Lung (tissue), 17 donors: ENCODE measurements at places on chromosomes 6 and 20.

GRCh38 chr6:157684620-157685299 is 138.3 kb upstream of the SNX9 start:
- peaks cover 28% of the 10 kb centered on the region for H3K4me1 ChIP-seq
- H3K27ac ChIP-seq: no peak overlapping the region
- no peak for DNase-seq
- H3K4me3 ChIP-seq: no peak overlapping the region

- no peak overlapping the region for H3K27ac ChIP-seq
- H3K36me3 ChIP-seq: no peaks in the 10 kb centered on the region
- DNase-seq: no peak
- no peaks in the 10 kb centered on the region for H3K4me1 ChIP-seq
Measured at GRCh38 chr6:147769496-147770087, 261.1 kb downstream of the SAMD5 start.

- no peaks in the 10 kb centered on the region for H3K4me1 ChIP-seq
- peak; percentile 83 for DNase-seq
- H3K27ac ChIP-seq: no peak overlapping the region
- no peaks in the 10 kb centered on the region for H3K36me3 ChIP-seq
- H3K27me3 ChIP-seq: no peaks in the 10 kb centered on the region
- H3K4me3 ChIP-seq: no peak overlapping the region
Measured at GRCh38 chr6:33344701-33345697, 27.5 kb upstream of the ZBTB22 start.

GRCh38 chr20:59411589-59411988 is 111.2 kb downstream of the EDN3 start:
- H3K4me1 ChIP-seq: peaks cover 1% of the 10 kb centered on the region
- H3K36me3 ChIP-seq: no peaks in the 10 kb centered on the region
- no peaks in the 10 kb centered on the region for H3K27me3 ChIP-seq
- H3K27ac ChIP-seq: no peak overlapping the region

DNA sequence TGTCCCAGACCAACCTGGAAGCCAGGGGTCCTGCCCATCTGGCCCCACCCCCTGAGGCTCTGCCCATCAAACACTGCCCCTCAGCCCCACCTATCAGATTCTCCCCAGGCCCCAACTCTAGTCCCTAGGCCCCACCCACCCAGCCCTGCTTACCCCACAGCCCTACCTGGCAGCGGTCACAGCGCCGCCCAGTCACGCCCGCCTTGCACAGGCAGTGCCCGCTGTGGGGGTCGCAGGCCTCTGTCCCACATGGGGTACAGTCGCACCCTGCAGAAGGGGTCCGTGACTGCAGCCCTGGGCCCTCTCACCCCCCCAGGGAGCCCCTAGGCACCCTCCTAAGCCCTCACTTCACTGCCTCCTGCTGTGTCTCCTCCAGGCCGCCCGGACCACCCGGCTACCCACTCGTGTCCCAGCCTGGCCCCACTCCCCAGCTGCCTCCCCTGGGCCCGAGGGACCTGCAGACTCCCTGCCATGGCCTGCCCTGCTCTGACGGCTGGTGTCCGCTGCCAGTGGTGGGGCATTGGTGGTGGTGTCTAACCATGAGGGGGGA is 19.8 kb downstream of the ADRM1 start:
- H3K36me3 ChIP-seq: no peaks in the 10 kb centered on the region
- H3K4me1 ChIP-seq: no peaks in the 10 kb centered on the region
- no peak overlapping the region for H3K4me3 ChIP-seq
- no peaks in the 10 kb centered on the region for H3K27me3 ChIP-seq

GRCh38 chr6:145257704-145258103 is 477.6 kb downstream of the EPM2A start:
- no peak overlapping the region for H3K4me3 ChIP-seq
- H3K27ac ChIP-seq: no peak overlapping the region
- no peaks in the 10 kb centered on the region for H3K4me1 ChIP-seq
- DNase-seq: no peak
- no peaks in the 10 kb centered on the region for H3K36me3 ChIP-seq

GRCh38 chr6:101534386-101534785 is 140.9 kb downstream of the GRIK2 start:
- H3K36me3 ChIP-seq: no peaks in the 10 kb centered on the region
- H3K4me1 ChIP-seq: no peaks in the 10 kb centered on the region

DNA sequence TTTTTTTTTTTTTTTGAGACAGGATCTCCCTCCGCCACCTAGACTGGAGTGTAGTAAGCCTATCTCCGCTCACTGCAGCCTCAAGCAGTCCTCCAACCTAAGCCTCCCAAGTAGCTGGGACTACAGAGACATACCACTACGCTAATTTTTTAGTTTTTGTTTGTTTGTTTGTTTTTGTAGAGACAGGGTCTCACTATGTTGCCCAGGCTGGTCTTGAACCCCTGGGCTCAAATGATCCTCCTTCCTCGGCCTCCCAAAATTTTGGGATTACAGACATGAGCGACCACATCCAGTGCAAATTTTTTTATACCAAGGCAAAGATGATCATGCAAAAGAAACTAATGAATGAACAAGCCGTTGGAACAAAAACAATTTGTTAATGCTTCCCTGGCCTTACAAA is 5.3 kb downstream of the FUCA2 start:
- peaks cover 4% of the 10 kb centered on the region for H3K4me1 ChIP-seq
- no peak overlapping the region for H3K27ac ChIP-seq
- no peak for DNase-seq
- H3K36me3 ChIP-seq: peaks cover 9% of the 10 kb centered on the region
- H3K27me3 ChIP-seq: no peaks in the 10 kb centered on the region
- H3K4me3 ChIP-seq: no peak overlapping the region

DNA sequence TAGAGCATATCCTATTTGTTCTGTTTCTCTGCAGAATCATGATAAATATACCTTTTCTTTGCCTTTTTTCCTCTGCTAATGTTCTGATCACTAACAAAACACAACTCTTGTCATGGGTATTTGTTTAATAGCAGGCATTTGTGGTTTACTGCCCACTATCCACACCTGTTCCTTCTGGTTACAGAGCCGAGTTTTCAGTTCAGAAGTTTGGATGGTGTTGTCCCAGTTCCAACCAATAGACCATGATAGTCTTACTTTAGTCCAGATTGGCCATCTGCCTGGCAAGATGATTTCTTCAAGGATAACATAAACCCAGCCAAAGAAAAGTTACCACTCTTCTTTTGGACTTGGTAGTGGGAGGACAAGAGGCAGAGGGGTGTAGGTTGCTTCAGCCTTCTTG is 211.2 kb downstream of the TFAP2A start:
- no peaks in the 10 kb centered on the region for H3K27me3 ChIP-seq
- H3K4me1 ChIP-seq: peaks cover 6% of the 10 kb centered on the region
- no peak for DNase-seq

GRCh38 chr20:20037960-20038359 is 14.3 kb downstream of the CRNKL1 start:
- no peak for DNase-seq
- H3K4me3 ChIP-seq: no peak overlapping the region
- no peaks in the 10 kb centered on the region for H3K27me3 ChIP-seq
- no peaks in the 10 kb centered on the region for H3K4me1 ChIP-seq

DNA sequence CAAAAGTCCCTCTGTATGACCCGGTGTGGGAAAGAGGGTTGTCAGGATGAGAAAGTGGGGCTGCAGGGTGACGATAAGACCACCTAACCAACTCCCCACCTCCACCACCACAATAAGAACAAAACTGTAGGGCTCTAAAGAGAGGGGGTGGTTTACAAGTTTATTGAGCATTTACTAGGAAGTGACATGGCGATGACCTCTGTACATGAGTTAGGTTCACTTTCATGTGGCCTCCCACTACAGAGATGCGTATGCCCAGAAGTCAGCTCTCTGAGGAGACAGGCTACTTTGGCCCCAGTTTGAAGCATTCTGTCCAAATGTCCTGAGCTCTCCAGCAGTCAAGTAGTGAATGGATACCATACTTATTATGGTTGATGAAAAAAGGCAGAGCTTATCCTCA is 28.7 kb upstream of the PI16 start:
- no peak overlapping the region for H3K27ac ChIP-seq
- peaks cover 4% of the 10 kb centered on the region for H3K4me1 ChIP-seq
- no peaks in the 10 kb centered on the region for H3K27me3 ChIP-seq
- no peak for DNase-seq
- peaks cover 14% of the 10 kb centered on the region for H3K36me3 ChIP-seq

GRCh38 chr6:147384029-147384428 is 124.5 kb upstream of the SAMD5 start:
- peaks cover 5% of the 10 kb centered on the region for H3K36me3 ChIP-seq
- DNase-seq: no peak
- no peak overlapping the region for H3K27ac ChIP-seq
- H3K27me3 ChIP-seq: no peaks in the 10 kb centered on the region
- no peaks in the 10 kb centered on the region for H3K4me1 ChIP-seq

DNA sequence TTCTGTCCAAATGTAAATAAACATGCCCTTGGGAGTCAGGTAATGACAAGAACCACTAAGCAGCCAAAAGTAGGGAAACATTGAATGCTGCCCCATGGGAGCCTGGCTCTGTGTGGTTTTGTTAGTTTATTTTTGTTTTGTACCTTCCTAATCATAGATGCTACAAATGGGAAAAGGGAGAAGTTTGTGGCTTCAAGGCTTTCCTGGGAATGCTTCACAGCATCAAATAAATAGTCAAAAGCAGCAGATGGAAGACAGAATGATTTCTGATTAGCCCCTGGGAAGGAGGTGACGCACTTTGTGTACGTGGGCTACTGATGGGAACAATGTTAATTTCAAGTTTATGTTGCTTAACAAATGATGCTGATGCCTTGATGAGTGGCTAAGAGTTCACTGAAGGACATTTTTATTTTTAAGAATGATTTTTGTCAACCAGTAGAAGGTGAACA is 532.7 kb downstream of the BCKDHB start:
- DNase-seq: no peak
- H3K4me1 ChIP-seq: no peaks in the 10 kb centered on the region
- peak overlapping the region; percentile 53 for H3K27ac ChIP-seq
- no peaks in the 10 kb centered on the region for H3K36me3 ChIP-seq
- no peak overlapping the region for H3K4me3 ChIP-seq
- H3K27me3 ChIP-seq: no peaks in the 10 kb centered on the region

- no peaks in the 10 kb centered on the region for H3K27me3 ChIP-seq
- H3K4me3 ChIP-seq: no peak overlapping the region
- no peaks in the 10 kb centered on the region for H3K36me3 ChIP-seq
Measured at GRCh38 chr6:56758120-56758519, 115.4 kb upstream of the DST start.

DNA sequence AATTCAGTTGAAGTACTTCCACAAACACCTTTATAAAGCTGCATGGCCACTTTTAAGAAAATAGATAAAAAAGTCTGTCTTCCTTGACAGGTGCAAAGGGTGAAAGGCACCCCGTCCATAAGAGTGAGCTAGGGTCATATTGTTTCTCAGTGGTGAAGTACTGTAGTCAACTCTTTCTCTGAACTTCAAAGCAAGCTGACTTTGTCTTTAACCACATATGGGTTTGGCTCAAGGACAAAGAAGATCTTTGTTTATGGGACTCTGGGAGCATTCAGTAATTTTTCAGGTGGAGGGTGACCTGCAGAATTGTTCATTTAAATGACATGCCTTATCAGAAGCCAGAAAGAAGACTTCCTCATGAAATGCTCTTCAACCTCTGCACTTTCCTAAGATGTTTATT is 49.3 kb upstream of the KLHL31 start:
- H3K27me3 ChIP-seq: no peaks in the 10 kb centered on the region
- H3K4me1 ChIP-seq: no peaks in the 10 kb centered on the region
- no peak overlapping the region for H3K4me3 ChIP-seq
- no peak overlapping the region for H3K27ac ChIP-seq

GRCh38 chr6:52390361-52390727 is 28.4 kb downstream of the PAQR8 start:
- H3K27ac ChIP-seq: no peak overlapping the region
- no peak overlapping the region for H3K4me3 ChIP-seq
- no peaks in the 10 kb centered on the region for H3K27me3 ChIP-seq
- DNase-seq: no peak
- H3K36me3 ChIP-seq: no peaks in the 10 kb centered on the region

GRCh38 chr6:46876126-46876525 is 45.6 kb downstream of the ADGRF5 start:
- H3K4me1 ChIP-seq: no peaks in the 10 kb centered on the region
- peaks cover 18% of the 10 kb centered on the region for H3K36me3 ChIP-seq
- no peak overlapping the region for H3K4me3 ChIP-seq

- no peaks in the 10 kb centered on the region for H3K27me3 ChIP-seq
- no peak overlapping the region for H3K4me3 ChIP-seq
- H3K4me1 ChIP-seq: peaks cover 8% of the 10 kb centered on the region
- H3K36me3 ChIP-seq: no peaks in the 10 kb centered on the region
- no peak overlapping the region for H3K27ac ChIP-seq
Measured at GRCh38 chr20:62603907-62604785, 38.2 kb upstream of the SLCO4A1 start.

- no peaks in the 10 kb centered on the region for H3K27me3 ChIP-seq
- peaks cover 5% of the 10 kb centered on the region for H3K4me1 ChIP-seq
- H3K4me3 ChIP-seq: no peak overlapping the region
- DNase-seq: no peak
- H3K36me3 ChIP-seq: peaks cover 44% of the 10 kb centered on the region
- H3K27ac ChIP-seq: no peak overlapping the region
Measured at GRCh38 chr6:44254191-44255104, 2.9 kb downstream of the SLC35B2 start.

DNA sequence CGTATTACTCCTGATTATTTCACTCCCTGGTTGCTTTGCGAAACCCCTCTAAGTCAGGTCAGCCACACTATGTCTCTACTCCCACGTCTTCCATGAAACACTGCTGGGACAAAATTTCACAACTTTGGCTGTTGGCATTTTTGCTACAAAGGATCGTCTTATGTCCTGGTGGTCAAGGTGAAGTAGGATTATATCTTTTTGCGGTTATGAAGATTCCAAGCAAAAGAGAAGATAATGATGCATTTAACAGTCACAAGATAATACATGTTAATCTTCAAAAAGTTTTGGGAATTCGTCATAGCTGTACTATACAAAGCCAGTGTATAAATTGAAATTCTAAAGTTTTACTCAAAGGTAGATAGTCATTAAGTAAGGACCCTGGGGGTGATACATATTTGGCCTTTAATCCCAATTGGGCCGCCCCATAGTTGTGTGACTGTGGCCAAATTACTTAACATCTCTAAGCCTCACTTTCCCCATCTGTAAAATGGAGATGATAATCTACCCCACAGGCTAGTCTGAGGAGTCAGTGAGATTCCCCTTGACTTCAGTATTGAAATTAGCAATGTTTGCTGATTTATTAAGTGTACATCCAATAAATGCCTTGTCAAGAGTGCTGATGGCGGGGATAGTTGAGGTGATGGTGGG is 212.1 kb downstream of the ARID1B start:
- peaks cover 14% of the 10 kb centered on the region for H3K4me1 ChIP-seq
- H3K36me3 ChIP-seq: no peaks in the 10 kb centered on the region
- H3K27me3 ChIP-seq: no peaks in the 10 kb centered on the region
- H3K27ac ChIP-seq: no peak overlapping the region
- no peak overlapping the region for H3K4me3 ChIP-seq
- DNase-seq: no peak

DNA sequence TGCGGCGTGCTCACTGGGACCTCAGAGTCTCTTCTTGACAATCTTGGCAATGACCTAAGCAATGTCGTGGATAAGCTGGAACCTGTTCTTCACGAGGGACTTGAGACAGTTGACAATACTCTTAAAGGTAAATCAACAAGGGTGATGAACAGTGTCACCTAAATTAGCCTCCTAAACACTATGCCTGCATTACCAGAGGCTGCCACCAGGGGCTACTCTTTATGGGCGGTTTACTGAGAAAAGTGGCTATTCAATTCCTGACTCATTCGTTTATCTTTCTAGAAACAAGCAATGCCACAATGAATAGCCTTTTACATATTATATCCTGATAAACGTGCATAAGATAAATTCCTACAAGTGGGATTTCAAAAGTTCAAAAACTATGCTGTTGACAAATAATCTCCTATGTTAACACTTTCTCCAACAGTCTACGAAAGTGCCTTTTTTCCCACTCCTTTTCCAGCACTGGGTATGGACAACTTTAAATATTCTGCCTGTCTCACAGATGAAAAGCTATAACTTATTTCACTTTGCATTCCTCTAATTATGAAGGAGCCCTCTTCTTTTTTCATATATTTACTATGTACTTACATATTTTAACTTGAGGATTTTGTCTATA is 1.3 kb downstream of the BPIFA2 start:
- H3K36me3 ChIP-seq: no peaks in the 10 kb centered on the region
- peaks cover 2% of the 10 kb centered on the region for H3K27me3 ChIP-seq
- no peak overlapping the region for H3K27ac ChIP-seq
- no peak for DNase-seq
